ENCODE measurements at places on chromosomes 4 and X. TPM values are rescaled to one million over a fixed set of nuclear protein-coding genes. Genes with fewer than 3 reads are reported as not detected.

The DCHS2 gene
- 0.17 TPM for total RNA-seq

The CLCN4 gene
- total RNA-seq: 9.3 TPM

The IL1RAPL1 gene
- total RNA-seq: not detected

The MAPK10 gene
- total RNA-seq: 4.7 TPM

The NRK gene
- total RNA-seq: 0.16 TPM

The F8A3 gene
- 2.8 TPM for total RNA-seq

The FRYL gene
- 52.3 TPM for total RNA-seq

The GAGE12E gene
- total RNA-seq: not detected

The RBM46 gene
- total RNA-seq: 0.21 TPM

The ZMAT1 gene
- not detected for total RNA-seq

The GRID2 gene
- total RNA-seq: not detected

The RBM47 gene
- 1.8 TPM for total RNA-seq

The LRCH2 gene
- total RNA-seq: 0.44 TPM

The ZNF674 gene
- total RNA-seq: 7.2 TPM

Data from MCF 10A (cell line).